H4 (cell line): ENCODE measurements at places on chromosomes 7 and 10. TPM values are rescaled to one million over a fixed set of nuclear protein-coding genes. Genes with fewer than 3 reads are reported as not detected.

The ELMO1 gene
- 55.0 and 58.3 TPM in 2 replicates for total RNA-seq

The ZPBP gene
- total RNA-seq, result not detected in 2 replicates

The HHEX gene
- total RNA-seq, result not detected in 2 replicates

The C7orf33 gene
- total RNA-seq, result not detected in 2 replicates

The EEPD1 gene
- 9.4 and 22.9 TPM in 2 replicates for total RNA-seq

The TMEM213 gene
- not detected in 2 replicates for total RNA-seq

The HOXA7 gene
- 2.0 and 2.2 TPM in 2 replicates for total RNA-seq

The SMARCD3 gene
- total RNA-seq, result 35.5 and 35.9 TPM in 2 replicates

The XRCC2 gene
- total RNA-seq, result 4.4 and 6.8 TPM in 2 replicates

The PLCE1 gene
- 0.80 and 1.2 TPM in 2 replicates for total RNA-seq

The ITGA8 gene
- 9.2 and 17.2 TPM in 2 replicates for total RNA-seq

The MOGAT3 gene
- total RNA-seq, result not detected in 2 replicates

DNA sequence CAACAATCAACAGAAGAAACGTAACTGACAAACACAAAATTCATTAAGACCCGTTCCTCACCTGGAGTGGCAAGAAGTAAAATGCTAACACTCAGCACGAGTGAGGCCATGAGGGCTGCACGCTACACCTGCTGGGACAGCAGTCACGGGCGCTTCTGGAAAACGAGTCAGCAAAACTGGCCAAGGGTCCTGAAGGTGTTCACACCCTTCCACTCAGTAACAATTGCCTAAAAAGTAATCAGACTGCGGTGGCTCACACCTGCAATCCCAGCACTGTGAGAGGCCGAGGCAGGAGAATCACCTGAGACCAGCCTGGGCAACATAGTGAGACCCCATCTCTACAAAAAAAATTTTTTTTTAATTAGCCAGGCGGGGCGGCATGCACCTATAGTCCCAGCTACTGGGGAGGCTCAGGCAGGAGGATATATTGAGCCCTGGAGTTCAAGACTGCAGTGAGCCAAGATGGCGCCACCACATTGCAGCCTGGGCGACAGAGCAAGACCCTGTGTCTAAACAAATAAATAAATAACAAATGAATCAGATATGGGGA lies 199.1 kb downstream of the MAD1L1 start:
- DNase-seq, result no peak

DNA sequence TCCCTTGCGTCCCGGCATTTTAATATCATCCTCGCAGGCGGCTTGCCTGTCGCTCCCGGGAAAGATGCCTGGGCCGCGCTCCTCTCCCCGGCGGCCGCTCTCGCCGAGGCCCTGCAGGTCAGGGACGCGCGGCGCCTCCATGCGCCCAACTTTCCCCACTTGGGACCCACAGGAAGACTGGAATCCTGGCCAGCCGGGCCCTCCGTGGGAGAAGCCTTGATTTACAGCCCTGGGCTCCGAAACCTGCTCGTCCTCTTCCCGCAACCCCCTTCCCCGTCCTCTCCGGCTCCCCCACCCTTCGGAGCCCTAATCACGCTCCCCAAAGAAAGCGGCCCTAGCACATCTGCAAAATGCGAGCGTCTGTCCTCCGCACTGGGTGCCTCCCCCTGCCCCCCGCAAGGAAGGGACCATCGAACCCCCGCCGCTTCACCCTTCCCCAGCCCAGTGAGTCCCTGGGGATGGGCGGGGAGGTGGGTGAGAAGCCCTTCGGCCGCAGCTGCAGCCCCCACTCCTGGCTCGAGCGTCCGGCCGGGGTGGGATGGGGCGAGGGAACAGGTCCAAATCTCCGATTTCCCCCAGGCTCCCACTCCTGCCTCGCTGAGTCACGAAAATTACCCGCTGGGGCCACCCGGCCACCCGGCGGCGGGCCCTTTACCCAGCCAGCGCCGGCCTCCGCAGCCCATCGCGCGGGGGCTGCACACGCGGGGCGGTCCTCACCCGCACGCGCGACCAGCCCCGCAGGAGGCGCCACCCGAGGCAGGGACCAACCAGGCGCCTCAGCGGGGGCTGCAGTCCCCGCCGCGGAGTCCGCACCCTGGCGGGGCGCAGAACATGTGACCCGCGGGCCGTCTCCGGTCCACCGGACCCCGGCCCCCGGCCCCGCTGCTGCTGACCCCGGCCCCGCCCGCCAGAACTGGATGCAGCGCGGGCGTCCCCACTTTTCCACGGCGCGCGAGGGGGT lies 695 bp downstream of the HSPA12A start:
- no peak for DNase-seq

GRCh38 chr10:132570771-132571649 lies 33.4 kb downstream of the INPP5A start:
- no peak for DNase-seq

- no peak for DNase-seq
These were observed 118.8 kb downstream of the EBF3 start for GRCh38 chr10:129845111-129845753.

GRCh38 chr10:68075550-68076004 lies 494 bp upstream of the HERC4 start:
- no peak for DNase-seq

DNA sequence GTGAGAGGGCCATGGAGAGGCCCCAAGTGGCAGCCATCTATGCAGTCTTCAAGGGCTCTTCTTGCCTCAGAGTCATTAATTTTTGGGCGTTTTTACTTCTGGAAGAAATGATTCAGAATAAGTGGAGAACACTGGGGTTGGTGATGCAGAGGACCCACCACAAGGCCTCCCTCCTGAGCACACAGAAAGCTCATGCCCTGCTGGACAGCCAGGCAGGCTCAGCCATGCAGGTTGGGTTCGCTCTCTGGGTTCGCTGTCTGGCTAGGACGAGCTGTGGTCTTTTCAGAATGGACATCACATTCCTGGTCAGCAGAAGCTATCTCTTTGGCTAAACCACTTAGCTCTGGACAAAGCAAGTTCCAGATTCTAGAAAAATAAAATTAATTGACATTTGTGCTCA lies 480.8 kb downstream of the RPS24 start:
- no peak for DNase-seq

- DNase-seq, result no peak
These were observed 9.5 kb upstream of the FRA10AC1 start for GRCh38 chr10:93711891-93712290.

- no peak for DNase-seq
These were observed 15.5 kb downstream of the AMPH start for GRCh38 chr7:38615665-38616064.

- DNase-seq, result no peak
These were observed 126.5 kb downstream of the ARID5B start for GRCh38 chr10:62027841-62028501.

- no peak for DNase-seq
These were observed 70.6 kb downstream of the KMT2E start for GRCh38 chr7:105084581-105084980.

DNA sequence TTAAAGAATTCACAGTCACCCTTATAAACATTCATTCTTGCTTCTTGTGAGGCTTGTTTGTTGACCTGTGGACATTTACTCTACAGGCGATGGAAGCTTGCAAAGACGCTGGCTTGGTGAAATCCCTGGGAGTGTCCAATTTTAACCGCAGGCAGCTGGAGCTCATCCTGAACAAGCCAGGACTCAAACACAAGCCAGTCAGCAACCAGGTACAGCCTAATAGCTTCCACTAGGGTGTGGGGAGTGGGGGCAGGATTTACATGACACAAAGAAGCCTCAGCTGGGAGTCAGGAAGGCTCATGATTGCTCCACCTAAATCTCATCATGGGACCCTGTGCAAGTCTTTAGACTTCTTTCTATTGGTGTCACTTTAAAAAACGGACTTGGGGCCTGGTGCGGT lies 29.0 kb downstream of the AKR1D1 start:
- DNase-seq, result no peak

DNA sequence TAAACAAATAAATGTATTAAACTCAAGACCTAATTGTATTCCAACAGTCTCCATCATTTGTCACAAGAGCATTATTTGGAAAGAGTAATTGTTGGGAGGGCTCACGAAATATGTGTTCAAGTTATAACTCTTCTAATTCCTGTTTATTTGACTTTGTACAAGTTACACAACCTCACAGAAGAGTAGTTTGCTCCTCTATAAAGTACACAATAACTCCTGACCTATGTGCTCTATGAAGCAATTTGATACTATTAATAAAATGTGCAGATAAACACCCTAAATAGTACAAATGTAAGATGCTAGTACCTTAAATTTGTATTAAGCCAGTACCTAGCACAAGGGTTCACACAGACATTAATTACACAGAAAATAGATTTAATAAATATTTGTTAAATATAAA lies 285.8 kb downstream of the LRRTM3 start:
- no peak for DNase-seq
